ENCODE measurements at places on chromosomes 12 and 14.

- no peak for DNase-seq
These were observed 883.0 kb upstream of the FLRT2 start for GRCh38 chr14:84646786-84647500.

DNA sequence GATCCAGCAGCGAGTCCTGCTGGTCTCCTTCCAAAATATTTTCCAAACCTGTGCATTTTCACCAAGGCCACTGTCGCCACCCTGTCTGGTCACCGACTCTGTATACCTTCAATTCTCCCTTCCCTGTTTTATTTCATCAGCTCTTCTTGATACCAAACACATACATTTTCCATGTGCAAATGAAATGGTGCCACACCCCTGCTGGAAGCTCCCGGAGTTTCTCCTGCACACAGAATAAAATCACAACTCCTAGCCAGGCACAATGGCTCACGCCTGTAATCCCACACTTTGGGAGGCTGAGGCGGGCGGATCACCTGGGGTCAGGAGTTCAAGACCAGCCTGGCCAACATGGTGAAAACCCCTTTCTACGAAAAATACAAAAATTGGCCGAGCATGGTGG is 14.0 kb downstream of the VSIG10 start:
- no peak for DNase-seq

DNA sequence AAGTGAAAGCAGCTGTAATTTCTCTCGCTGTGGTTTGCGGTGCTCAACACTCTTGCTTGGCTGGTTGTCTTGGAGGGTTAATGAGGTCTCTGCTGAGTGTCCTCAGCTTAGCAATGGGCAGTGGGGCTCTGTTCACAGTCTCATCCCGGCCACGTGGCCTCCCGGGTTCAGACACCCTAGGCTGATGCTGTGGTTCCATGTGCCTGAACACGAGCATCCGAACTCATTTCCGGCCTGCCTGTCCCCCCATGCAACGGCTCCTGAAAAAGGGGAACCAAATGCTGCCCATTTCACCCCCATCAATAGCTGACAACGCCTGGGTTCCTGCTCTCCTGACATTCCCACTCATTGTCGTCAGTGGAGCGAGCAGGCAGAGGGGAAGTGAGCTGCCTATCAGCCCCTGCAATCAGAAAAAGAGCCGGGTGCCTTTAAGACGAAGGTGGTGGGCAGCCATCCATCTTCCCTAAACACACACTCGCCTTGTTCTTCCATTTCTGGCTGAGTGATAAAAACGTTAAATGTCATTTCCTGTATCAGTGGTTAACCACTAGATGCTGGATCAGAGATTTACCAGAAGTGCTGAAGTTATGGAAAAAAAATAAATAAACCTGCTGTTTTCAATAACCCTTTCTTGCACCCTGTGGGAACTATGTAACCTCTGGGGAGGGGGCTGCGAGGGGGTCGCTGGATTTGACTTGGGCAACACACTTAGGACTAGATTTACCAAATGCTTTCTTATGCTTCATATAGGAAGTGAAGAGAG is 60.3 kb upstream of the BCL2L14 start:
- peak; percentile 38 for DNase-seq

- peak; percentile 5 for DNase-seq
These were observed 229.1 kb upstream of the OR4E1 start for GRCh38 chr14:21902561-21903181.

DNA sequence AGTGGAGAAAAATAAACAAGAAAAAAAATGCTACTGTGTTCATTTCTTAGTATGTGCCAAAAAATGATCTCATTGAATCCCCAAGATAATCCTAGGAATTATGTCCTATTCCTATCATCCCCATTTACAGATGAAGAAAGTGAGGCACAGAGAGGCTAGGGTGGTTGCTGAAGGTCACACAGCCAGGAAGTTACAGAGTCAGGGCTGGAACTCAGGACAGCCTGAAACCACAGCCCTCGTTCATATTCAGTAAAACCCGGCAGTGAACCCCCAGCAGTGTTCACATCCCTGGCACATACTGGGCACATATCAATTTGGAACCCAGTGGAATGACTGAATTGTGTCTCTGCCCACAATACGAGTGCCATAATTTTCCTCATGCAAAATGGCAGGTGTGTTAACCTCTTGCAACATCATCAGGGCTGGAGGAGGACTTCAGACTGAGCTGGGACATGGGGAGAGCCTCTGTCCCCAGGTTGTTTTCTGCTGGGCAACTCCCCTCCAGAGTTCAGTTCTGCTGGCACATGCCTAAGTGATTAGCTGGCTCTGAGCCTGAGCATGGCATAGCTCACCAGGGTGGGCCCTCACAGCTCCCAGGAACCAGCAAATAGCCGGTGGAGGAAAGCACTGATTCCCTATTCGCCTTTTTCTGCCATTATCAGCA is 2.0 kb upstream of the PPP1CC start:
- peak; percentile 11 for DNase-seq

GRCh38 chr12:104222976-104223375 is 7.4 kb downstream of the TXNRD1 start:
- DNase-seq = no peak

DNA sequence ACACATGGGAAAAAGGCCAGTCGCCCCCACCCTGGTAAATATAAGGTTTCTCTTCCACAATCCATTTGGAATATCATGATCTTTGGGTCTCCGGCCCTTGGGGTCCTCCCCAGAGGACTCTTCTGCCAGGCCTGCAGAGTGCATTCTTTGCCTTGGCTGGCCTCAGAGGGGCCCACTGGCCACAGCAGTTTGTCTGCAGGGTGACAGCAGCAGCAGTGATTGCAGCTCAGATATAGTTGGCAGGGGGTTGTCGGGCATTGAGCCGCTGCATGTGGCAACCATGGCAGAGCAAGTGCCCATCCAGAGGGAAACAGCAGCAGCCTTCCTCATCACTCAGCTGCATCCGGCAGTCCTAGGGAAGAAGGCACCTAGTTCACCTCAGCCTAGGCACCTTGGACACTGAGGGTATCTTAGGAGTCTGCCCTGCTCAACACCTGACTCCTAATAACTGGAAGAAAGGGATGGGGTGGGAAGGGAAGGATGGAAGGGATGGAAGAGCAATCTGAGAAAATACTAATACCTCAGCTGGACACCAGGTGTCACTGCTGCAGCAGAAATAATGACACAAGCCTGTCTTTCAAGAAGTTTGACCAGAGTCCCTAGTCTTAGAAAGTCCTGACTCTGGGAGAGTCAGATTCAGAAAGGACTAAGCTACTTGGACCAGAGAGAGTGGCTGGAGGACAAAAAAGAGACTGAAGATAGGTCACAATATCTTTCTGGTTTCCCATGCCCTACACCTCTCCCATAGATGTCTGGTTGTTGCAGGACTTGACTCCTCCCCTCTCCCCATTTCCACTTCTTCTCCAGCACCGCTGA is 8.9 kb downstream of the AJUBA start:
- DNase-seq = peak; percentile 44

DNA sequence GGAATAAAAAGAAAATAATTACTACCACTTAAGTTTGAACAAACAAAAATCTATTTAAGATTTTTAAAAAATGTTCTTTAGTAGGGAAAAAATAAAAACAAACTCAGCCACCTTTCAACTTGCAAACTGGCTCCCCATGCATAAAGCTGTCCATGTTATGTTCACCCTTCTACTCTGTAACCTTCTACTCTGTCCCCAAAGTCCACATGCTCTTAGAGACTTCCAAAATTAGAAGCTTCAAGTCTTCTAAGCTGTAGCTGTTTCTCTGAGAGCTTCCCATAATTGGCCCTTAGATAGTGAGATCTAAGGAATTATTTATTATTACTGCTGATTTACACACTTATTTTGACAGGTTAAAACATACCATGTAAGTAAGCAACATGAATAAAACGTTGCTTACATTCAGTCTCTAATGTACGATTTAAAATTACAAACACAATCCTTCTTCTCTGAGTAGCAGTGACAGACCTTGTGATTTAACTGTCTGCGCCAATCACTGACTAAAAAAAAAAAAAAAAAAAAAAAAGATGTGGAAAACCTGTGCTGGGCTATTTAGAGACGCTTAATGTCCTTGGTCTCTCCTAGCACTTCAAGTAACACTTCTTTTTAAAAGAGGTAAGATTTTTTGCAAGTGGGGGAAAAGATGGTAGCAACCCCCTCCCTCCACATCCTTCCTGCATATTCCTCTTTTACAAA is 28.3 kb upstream of the GRIP1 start:
- DNase-seq = no peak

DNA sequence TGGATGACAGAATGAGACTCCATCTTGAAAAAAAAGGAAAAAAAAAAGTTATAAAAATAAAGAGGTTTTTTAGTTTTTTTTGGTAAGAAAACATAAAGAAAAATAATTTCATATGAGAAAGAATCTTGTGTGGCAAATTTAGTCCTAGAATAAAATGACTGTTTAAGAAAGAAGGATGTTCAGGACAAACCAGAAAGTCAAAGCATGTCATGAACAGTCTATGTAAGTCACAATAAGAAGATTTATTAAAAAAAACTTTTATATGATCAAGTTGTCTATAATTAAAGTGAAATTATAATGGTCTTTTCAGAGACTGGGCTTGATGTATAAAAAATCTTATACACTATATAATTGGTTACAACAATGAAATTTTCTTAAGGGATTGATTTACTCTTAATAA is 68.1 kb upstream of the HECTD1 start:
- no peak for DNase-seq

GRCh38 chr14:61256826-61257468 is 24.2 kb downstream of the TMEM30B start:
- no peak for DNase-seq

GRCh38 chr12:49261721-49262120 is 3.2 kb upstream of the TUBA1C start:
- DNase-seq = peak; percentile 23

GRCh38 chr14:24409956-24410355 is 11.2 kb downstream of the NYNRIN start:
- no peak for DNase-seq

GRCh38 chr12:117072736-117073490 is 26.3 kb downstream of the TESC start:
- no peak for DNase-seq

GRCh38 chr12:13628067-13628466 is 353.3 kb downstream of the GRIN2B start:
- DNase-seq = no peak
